ENCODE measurements at places on chromosomes 5 and 9.

GRCh38 chr9:124882231-124882630 is 20.3 kb downstream of the ARPC5L start:
- DNase-seq: no peak

DNA sequence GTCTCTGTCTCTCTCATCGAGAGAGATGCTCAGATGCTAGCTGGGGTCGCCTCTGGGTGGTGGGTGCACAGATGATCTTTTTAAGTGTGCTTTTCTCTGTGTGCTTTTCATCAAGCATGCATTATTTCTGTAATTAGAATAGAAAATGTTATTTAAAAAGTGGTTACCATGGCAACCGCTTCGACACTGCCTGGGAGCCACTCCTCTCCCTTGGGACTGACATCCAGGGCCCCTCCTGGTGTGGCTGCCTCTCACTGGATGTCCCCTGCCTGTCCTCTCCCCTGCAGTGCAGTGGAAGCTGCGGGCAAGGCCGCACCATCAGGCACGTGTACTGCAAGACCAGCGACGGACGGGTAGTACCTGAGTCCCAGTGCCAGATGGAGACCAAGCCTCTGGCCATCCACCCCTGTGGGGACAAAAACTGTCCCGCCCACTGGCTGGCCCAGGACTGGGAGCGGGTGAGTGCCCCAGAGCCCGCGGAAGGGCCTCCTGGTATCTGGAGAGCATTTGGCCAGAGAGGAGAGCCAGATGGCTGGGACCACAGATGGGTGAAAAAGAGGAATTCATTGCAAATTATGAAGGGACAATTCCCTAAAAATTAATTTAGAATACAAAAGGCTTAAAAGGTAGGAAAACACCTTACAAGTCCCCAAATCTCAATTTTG is 34.7 kb downstream of the ADAMTSL2 start:
- no peak for DNase-seq

DNA sequence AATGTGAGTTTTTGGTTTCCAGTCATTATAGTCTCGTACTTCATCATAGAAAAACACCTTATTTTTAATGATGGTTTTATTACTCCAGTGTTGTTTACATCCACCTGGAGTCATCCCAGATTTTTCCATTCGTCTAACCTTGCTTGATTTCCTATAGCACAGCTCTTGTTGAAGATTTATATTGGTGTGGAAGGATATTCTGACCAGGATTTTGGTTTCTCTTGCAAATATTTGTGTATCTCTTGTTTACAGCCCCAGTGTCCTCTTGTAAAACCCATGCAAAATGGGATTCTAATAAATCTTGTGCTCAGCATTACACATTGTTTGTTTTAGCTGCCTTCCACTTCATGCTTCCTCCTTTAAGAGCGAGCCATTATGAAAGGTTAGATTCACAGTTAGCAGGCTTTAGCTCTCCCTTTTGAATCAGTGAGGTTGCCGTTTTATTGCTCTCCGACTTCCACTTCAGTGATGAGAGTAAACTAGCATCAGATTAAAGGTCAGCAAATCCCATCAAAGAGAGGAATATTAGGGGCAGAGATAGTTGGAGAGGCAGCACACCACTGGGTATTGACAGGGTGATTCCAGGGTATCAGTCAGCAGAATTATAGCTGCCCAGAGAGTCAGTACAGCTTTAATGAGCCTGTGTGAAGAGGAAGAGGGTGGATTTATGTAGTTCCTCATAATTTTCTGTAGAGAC is 157.1 kb downstream of the PBX3 start:
- DNase-seq: no peak

DNA sequence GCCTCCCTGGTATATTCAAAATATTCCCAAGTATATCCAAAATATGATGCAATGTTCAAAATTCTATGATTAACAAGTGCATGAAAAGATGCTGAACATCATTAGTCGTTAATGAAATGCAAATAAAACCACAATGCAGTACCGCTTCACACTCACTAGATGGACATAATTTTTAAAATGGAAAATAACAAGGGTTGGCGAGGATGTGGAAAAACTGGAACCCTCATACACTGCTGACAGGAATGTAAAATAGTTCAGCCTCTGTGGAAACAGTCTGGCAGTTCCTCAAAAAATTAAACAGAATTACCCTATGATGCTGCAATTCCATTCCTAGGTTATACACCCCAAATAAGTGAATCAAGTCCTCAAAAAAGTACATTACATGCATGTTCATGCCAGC is 36.1 kb upstream of the MYOT start:
- no peak for DNase-seq

Measured in stimulated activated CD8-positive, alpha-beta memory T cell treated with anti-CD3 and anti-CD28 coated beads, Interleukin-4, amount 100 ng/mL, for 1 hour (primary cell).